ENCODE measurements at places on chromosomes 3 and 15.

- DNase-seq, result no peak
These were observed 16.6 kb upstream of the EHHADH start for GRCh38 chr3:185270262-185270955.

- no peak for DNase-seq
These were observed 448.6 kb downstream of the EPHB1 start for GRCh38 chr3:135243616-135244015.

GRCh38 chr15:91515188-91515754 is 338.2 kb upstream of the SLCO3A1 start:
- DNase-seq, result no peak

DNA sequence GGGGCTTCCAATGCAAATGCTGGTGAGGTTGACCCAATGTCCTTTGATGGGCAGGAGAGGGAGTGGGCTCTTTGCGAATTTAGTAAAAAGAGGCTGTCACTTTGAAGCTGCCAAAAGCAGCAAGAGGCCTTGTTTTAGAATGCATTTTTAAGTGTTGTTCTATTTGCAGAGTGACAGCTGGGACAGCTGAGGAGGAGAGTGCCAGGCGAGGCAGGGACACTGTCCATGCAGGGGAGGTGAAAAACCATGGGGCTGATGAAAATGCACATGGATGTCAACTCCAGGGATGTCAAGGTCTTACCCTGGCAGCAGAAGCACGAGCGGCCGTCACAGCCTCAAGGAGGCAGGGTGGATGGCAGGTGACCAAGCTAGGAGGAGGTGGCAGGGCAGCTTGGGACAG is 279.8 kb downstream of the ADAMTS17 start:
- no peak for DNase-seq

GRCh38 chr15:87209891-87210689 is 1046.4 kb downstream of the NTRK3 start:
- no peak for DNase-seq

GRCh38 chr3:115788921-115789470 is 165.7 kb downstream of the GAP43 start:
- DNase-seq, result no peak

- no peak for DNase-seq
These were observed 70.3 kb upstream of the ARL8B start for GRCh38 chr3:5051772-5052171.

DNA sequence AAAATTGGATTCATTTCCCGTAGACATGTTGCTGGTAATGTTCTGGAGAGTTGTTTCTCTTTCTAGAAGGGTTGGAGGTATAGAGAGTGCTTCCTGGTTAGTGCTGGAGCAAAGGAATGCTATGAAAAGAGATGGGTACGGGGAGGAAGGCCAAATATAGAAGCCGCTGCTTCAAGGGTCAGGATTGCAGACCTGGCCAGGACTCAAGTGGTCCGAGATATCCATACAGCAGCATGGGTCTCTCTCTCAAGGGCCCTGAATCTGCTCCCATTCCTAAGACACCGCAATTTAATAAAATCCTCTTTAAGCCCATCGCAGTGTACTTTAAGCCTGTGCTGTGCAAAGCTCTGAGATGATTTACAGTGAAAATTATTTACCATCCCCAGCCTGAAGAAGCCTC is 287.0 kb downstream of the FAM43A start:
- DNase-seq, result no peak

DNA sequence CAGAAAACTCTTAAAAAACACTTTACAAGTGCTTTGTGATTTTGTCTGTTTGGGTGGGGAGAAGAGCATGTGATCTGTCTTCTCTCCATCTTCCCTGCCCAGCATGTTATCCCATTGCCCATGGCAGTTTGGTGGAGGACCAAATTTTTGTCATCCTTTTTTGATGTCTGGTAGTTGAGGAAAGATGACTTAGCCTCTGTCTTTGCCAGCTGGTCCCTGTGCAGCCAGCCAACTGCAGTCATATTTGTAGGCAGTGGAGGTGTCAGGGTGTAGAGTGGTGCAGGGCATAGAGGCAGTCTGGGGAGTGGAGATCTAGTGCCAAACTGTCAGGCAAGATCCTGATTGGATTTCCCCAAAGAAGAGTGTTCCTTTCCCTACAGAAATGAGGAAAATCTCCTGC is 40.7 kb downstream of the GASK1A start:
- no peak for DNase-seq
